ENCODE measurements at places on chromosomes 11 and 22.

DNA sequence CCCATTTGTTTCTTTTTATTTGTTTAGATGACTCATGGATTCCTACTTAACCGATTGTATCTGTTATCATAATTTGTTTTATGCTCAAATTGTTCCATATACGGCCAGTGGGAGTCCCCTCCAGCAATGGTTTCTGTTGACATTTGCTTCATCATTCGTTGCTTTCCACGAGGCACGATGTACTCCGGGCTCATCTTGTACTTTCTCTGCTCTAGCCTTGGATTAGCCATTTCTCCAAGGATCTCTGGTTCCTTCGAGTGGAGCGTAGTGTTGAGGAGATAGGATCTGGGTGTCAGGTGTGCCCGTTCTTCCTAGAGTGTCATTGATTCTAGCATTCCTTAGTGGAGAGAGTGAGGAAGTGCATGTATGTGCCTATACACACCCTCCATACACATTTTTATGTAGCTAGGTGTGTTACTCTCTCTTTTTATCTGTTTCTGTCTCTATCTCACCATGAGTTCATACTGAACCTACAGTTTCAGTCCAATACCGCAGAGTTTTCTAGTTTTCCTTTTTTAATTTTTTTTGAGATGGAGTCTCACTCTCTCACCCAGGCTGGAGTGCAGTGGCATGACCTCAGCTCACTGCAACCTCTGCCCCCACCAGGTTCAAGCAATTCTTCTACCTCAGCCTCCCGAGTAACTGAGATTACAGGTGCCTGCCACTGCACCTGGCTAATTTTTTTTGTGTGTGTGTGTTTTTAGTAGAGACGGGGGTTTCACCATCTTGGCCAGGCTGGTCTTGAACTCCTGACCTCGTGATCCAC is 31.4 kb downstream of the TECTA start:
- DNase-seq: no peak

- no peak for DNase-seq
These were observed 13.2 kb upstream of the FXYD2 start for GRCh38 chr11:117837791-117838190.

GRCh38 chr11:38060920-38061319 is 1462.9 kb upstream of the RAG2 start:
- DNase-seq: no peak

GRCh38 chr22:44975427-44976262 is 34.2 kb downstream of the PHF21B start:
- peak; percentile 95 for DNase-seq

GRCh38 chr11:112159098-112160065 is 4.5 kb downstream of the IL18 start:
- DNase-seq: no peak

GRCh38 chr11:113286009-113286408 is 28.4 kb upstream of the TTC12 start:
- DNase-seq: no peak

DNA sequence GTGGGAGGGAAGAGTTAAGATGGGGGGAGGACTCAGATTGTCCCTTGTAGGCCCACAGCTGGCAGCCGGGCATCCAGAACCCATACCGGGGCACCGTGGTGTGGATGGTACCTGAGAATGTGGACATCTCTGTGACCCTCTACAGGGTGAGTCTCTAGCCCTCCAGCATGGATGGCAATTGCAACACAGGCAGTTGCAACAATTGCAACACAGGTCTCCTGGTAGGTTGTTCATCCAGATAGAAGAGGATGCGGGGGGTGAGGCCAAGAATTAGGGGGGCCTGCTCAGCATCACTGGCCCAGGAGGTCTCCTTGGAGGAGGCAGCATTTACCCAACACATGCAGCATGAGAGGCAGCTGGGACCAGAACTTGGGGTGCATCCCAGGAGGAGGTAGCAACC is 3.4 kb downstream of the EHBP1L1 start:
- DNase-seq: no peak

DNA sequence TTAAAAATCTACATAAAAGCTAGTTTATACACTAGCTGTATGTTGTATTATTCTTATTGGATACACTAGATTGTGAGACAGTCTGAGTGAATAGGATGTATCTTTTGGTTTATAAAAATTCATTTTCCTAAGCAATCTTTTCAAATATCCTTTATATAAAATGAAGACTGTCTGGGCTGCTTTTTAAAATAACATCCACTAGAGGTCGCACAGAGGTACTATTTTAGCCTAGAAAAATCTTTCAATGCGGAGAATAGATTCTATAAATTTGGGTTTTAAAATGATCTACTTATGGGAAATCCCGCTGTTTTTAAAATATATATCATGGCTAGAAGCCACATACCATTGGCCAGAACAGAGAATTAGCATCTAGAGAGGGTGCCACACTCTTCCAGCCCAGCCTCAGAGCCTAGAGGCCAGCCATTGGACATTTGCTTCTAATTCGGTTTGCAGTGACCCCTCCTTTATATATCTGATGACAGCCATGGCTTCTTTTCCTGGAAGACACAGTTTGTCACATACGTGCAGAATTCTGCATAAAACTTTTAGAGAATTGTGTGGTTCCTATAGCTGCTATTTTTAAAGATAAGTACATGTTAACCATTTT is 7.3 kb downstream of the C11orf97 start:
- no peak for DNase-seq

Measured in ELF-1 (cell line).